ENCODE measurements at places on chromosomes 16 and 17.
A peak's percentile ranks its signal among the peaks of the same experiment; 100 is the strongest.

DNA sequence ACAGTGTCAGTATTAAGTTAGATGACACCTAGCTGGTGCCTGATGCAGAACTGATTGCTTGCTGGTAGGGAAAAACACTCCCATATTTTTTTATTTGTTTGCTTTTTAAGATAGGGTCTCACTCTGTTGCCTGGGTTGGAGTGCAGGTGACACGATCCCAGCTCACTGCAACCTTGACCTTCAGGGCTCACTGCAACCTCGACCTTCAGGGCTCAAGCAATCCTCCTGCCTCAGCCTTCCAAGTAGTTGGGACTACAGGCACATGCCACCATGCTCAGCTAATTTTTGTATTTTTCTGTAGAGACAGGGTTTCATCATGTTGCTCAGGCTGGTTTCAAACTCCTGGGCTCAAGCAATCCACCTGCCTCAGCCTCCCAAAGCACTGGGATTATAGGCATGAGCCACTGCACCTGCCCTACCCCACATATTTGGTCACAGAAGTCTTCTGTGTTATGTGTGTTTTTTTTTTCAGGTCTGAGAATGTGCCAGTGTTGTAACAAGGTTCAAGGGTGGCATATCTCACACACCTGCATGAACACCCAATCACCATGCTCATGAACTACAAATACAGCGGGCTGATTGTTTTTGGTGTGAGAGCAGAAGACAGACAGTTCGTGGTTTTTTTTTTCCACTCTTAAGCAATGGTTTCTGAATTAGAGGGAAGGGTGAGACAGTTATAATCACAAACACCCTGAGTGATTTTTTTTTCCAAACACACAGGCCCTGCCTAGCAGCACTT lies 22.8 kb downstream of the SPAG9 start:
- DNase-seq: no peak

DNA sequence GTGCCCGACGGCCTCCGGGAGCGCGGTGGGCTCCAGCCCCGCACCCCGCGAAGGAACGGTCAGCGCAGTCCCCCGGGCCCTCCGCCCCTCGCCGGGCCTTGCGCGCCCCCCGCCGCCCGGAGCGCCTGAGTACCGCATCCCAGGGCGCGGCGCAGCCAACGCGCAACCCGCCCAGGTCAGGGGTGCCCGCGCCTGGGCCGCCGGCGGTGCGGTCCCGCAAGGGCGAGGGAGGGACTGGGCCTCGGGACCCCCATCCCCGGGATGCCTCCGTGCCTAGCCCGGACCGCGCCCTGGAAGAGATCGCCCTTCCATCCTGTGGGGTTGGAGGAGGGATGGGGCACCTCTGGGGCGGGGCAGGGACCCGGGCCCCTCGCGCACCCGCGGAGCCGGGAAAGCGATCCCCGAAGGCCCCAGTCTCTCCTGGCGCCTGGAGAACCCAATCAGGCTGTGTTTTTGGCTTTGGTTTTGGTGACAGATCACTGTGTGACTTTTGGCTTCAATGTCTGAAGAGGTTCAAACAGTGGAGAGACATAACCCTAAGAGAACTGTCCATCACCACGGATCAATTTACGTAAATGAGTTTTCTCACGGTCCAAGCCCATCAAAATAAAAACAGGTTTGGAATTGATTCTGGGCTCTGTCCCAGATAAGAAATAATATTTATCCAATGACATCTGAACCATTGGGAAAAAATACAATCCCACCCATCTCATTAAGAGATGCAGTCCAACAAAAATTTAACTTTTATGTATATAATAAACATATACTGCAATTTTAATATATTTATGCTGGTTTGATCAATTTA lies 17.8 kb downstream of the ENPP7 start:
- no peak for DNase-seq

GRCh38 chr17:71631483-71631882 lies 489.3 kb upstream of the SOX9 start:
- DNase-seq: no peak

- DNase-seq: no peak
These were observed 134.5 kb downstream of the CDH13 start for GRCh38 chr16:82761236-82761635.

- no peak for DNase-seq
These were observed 111.4 kb downstream of the IRX3 start for GRCh38 chr16:54175169-54175551.

GRCh38 chr16:90053902-90054500 lies 23.1 kb downstream of the PRDM7 start:
- DNase-seq: no peak

- no peak for DNase-seq
These were observed 23.8 kb downstream of the TMEM92 start for GRCh38 chr17:50298018-50298417.

DNA sequence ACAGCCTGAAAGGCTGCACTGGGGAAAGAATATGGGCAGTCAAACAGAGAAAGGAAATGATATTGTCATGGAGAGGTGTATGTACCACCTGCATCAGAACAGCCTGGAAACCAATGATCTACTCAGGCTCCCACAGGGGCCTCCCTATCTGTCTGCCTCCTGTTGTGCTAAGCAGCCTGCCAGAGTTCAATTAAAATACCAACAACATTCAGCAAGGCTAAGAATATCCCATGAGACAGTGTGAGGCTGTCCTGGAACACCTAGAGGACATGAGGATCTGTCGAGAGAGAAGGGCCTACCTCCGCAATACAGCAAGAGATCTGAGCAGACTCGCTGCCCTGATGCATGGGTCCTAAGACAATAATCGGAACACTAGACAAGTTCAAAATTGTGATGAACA lies 8.4 kb downstream of the FXR2 start:
- DNase-seq: no peak

GRCh38 chr17:45264430-45264829 lies 2.5 kb upstream of the SPATA32 start:
- no peak for DNase-seq

GRCh38 chr16:31333686-31334649 lies 21.0 kb upstream of the ITGAX start:
- DNase-seq: no peak

GRCh38 chr16:65598621-65599020 lies 476.8 kb upstream of the CDH11 start:
- DNase-seq: no peak

DNA sequence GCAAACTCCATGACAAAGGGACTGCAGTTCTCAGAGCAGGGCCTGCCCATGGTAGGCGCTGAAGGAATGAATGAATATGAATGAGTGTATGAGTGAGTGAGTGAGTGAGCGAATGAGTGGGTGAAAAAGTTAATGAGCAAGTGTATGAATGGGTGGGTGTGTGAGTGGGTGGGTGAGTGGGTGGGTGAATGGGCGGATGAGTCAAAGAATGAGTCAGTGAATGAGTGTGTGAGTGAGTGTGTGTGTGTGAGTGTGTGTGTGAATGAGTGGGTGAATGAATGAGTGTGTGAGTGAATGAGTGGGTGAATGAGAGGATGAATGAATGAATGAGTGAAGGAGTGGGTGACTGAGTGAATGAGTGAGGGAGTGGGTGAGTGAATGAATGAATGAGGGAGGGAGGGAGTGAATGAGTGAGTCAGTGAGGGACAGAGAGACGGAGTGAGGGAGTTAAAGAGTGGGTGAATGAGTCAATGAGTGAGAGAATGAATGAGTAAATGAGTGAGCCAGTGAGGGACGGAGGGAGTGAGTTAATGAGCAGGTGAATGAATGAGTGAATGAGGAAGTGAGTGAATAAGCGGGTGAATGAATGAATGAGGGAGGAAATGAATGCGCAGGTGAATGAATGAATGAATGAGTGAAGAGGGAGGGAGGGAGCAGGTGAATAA lies 11.1 kb upstream of the CHMP6 start:
- DNase-seq: no peak

- DNase-seq: no peak
These were observed 8.5 kb upstream of the TMEM92 start for GRCh38 chr17:50265690-50266315.

DNA sequence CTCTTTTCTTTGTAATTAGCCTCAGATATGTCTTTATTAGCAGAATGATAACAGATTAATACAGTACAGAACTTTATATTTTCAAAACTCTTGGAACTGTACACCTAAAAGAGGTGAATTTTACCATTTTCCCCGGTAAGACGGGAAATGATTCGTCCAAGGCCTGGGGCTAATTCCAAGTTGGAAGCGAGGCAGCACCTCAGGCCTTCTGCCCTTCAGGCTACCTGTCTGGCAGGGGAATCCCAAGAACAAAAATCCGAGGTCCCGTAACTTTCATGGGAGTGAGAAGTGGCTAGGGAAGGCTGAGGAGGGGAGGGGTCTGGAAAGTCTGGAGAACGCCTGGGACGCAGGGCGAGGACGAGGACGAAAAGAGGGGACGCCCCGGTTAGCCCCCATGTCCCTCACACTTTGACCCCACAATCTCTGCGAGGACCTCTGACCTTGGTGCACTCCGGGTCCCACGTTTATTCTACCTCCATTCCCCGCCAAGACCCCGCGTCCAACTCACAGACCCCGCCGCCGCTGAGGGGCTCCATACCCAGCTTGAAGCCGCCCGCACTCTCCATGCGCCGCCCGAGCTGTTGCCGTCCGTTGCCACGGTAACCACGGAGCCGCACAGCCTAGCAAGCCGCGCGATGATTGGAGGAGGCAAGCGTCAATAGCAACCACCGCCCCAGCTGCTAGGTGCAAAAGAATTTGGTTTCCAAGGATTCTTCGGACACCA lies at the start of gene HYDIN:
Gene HYDIN (minus strand): TSS at position 601 of the 724 bp plus-strand sequence. CDS start 43,827 bp downstream, outside the sequence.
- no peak for DNase-seq

DNA sequence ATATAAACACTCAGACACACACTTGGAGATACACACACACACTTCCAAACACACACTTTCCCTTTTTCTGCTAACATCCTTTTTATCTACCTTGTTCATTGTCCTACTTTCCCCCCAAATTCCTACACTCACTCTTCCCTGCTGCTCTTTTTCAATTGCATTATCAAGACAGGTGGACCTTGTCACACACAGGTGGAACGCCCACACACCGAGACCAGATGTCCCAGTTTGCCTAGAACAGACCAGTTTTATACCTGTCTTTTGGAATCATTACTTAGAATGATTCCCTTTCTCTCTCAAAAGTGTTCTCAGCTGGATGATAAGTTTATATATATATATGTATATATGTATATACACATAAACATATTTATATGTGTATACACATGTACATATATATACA lies 50.7 kb upstream of the ARHGAP44 start:
- no peak for DNase-seq

- DNase-seq: no peak
These were observed 81.4 kb upstream of the PSMD7 start for GRCh38 chr16:74215249-74215648.

DNA sequence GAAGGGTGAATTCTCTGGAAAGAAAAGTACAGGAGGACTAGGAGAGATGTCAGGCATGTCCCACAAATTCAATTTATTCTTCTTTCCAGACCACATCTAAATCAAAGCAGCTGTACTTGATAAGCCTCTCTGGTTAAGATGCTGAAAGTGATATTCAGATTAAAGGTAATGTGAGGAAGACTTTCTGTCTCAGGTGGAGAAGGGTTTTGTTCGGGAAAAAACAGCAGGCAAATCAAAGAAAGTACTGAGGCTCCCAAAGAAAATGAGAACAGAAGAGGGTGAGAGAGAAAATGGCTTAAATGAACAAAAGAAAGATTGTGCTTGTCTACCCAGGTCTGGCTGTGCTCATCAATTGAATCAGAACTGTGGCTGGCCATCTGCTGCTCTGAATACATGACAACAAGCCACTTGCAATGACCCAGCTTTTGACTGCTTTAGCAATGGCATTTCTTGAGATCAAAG lies 55.6 kb downstream of the MMD start:
- no peak for DNase-seq

DNA sequence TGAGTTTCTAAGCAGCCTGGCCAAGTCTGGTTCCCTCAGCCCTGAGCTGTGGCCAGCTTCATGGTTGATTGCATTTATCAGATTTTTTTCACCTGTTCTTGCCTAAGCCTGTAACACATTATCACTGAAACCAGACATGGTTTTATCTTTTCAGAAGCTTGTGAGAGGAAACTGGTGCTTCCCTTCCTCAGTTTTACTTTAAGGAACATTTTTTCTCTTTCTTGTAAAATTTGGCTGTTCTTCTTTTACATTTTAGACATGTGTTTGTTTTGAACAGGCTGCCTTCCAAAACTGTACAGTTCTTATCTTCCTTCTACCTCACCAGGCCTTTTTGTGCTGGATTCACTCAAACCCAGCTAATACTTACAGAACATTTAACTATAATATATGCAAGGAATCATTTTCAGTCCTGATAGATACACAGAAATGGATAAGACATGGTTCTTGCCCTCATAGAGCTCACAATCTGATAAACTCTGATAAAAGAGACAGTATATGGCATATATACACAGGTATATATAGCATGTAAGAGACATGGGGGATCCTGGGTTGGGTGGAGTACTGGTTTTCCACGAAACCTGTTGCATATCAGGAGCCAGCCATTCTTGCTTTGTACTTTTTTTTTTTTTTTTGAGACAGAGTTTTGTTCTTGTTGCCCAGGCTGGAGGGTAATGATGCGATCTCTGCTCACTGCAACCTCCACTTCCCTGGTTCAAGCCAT lies 44.5 kb downstream of the ZNRF1 start:
- DNase-seq: no peak

- DNase-seq: no peak
These were observed 19.2 kb downstream of the ZNF200 start for GRCh38 chr16:3215601-3216262.

GRCh38 chr17:46124695-46125592 lies 68.3 kb downstream of the KANSL1 start:
- no peak for DNase-seq

- no peak for DNase-seq
These were observed 2.0 kb downstream of the POLR2A start for GRCh38 chr17:7486181-7486580.

- DNase-seq: peak; percentile 30
These were observed 879 bp downstream of the SLFN5 start for GRCh38 chr17:35243561-35244340.

GRCh38 chr16:72241930-72242329 lies 70.0 kb upstream of the PMFBP1 start:
- no peak for DNase-seq

DNA sequence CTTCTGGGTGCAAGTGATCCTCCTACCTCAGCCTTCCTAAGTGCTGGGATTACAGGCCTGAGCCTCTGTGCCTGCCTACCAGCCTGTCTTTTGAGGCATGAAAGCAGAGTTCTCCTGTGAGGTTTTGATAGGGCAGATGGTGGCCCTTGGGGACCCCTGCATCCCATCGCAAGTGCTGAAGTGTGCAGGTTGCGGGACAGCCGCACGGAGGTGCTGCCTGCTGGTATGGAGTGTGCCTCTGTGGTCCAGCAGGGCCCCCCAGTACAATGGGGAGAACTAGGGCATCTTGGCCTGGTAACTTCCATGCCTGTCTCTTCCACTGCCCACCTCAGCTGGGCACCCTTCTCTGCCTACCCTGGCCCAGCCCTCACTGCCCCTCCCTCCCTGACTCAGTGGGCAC lies 9.9 kb upstream of the NDRG4 start:
- no peak for DNase-seq

- no peak for DNase-seq
These were observed 386.4 kb upstream of the TNRC6C start for GRCh38 chr17:77572065-77572601.

DNA sequence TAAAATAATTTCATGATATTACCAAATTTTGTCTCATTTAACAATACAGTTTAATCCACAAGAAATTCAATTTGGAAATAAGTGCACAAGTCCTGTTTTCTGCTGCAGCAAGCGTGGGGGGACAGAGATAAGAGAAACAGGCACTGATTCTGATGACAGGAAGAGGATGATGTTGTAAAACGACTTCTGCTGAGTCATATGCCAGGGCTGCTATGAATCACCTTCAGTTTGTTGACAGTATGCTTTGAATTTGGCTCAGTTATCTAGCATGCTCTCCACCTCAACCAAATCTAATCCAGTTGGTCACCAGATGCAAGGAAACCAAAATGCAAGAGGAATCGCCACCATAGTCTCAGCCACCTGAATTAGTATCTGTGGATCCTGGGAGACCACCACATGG lies 244.1 kb upstream of the MON1B start:
- DNase-seq: no peak

All from stimulated activated CD8-positive, alpha-beta memory T cell treated with anti-CD3 and anti-CD28 coated beads, Interleukin-4, amount 100 ng/mL, for 24 hours (primary cell).